ENCODE measurements at places on chromosomes 7 and 10.

GRCh38 chr7:21128062-21128817 lies 299.6 kb upstream of the SP4 start:
- DNase-seq: no peak

DNA sequence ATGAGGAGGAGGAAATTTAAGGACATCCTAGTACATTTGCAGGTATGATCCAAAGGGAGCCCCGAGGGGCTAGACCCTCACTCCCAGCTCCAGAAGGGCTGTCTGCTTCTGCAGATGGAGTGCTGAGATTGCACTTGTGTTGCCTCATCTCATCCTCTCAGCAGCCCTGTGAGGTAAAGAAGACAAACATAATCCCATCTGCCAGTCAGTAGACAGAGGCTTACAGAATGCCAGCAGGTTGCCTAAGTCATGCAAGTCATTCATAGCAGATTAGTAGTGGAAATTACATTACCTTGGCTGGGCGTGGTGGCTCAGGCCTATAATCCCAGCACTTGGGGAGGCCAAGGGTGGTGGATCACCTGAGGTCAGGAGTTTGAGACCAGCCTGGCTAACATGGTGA lies 45.4 kb downstream of the BLVRA start:
- no peak for DNase-seq

GRCh38 chr10:119940487-119940886 lies 48.0 kb downstream of the SEC23IP start:
- no peak for DNase-seq

DNA sequence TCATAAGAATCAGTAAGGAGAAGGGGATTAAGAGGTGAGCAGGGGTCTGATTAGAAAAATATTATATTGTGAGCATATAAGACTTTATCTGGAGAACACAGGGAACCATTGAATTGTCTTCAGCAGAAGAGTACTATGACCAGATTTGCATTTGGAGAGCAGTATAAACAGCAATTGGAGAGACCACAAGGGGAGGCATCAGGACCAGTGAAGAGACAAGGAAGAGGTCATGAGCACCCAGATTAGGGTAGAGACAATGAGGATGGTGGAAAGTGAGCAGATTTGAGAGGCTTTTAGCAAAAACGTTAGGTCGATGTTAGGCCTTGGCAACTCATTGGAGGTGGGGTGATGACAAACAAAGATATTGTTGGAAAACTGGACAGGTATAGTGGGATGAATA lies 13.0 kb upstream of the SMIM30 start:
- no peak for DNase-seq

DNA sequence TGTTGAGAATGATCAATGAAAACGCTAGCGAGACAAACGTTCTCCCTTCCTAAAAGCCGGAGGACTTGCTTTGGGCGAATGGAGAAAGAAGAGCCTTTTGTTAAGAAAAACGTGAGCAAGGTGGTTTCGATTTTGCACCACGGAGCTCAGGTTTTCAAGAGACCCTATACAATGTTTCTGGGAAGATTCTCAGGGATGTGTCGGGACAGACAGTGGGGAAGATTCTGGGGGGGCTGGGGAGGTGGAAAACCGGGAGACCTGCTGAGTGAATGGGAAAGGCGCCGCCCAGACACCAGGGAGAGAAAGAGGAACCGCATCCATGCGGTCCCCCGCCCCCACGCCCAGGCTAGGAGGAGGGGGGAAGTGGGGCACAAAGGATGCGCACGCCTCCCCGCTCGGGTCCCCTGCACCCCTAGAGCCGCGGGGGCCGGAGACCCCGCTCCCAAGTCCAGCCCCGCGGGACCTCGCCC lies 745 bp downstream of the YWHAG start:
- DNase-seq: peak; percentile 87

DNA sequence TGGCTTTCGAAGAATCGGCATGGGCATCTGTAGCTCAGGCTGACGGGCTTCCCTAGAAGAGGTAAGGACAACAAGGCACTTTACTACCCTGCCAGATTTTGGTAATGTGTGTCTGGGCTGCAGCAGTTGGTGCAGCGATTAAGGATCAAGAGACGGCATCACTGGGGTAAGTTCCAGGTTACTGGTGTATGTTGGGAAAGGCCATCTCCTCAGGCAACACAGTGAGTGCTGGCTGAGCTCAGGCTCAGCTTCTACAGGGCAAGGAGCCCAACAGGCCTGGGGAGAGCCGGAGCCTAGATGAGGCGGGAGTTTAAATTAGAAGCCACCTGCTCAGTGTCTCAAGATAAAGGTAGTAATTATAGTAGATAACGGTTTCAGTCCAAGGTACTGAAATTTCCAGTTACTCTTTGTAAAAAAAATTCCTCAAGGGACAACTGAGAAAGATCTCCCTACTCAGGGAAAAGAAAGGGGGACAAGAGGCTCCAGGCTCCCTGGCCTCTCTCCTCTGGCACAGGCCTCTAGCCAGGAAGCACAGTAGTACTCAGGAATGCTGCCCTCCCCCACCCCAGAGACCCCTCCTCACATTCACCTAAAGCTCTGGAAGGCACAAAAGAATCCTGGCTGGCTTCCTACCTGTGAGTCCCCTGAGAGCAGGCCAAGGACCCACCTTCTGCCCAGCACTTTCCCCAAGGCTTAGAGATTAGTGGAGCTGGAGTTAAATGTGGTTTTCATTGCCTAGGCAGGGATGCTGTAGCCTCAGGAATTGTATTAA lies 3.9 kb downstream of the CXCL12 start:
- DNase-seq: peak; percentile 14

DNA sequence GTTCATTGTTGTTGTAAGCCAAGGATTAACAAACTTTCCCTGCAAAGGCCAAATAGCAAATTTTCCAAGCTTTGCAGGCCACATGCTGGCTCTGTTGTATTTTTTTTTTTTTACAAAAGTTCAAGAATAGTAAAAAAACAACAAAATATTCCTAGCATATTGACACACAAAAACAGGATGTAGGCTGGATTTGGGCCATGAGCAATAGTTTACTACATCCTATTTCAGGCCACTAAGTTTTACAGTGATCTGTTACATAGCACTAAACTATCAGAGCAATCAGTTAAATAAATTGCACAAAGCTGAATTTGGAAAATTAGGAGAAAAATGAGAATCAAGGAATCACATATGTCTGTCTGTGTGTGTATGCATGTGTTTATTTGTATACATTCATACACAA lies 491.8 kb upstream of the GHITM start:
- DNase-seq: no peak

DNA sequence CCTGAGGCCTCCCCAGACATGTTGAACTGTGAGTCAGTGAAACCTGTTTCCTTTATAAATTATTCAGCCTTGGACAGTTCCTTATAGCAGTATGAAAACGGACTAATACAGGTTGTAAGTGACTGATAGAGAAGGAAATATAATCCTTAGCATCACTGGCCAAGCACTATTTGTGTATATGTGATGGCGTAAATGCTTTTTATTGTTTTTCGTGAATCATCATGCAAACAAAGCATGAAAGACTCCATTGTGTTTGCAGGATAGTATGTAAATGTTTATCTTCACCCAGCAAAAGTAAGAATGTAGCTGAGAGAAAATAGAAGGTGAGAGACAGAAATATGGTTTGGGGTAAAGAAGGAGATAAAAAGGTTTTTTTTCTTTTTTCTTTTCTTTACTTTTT lies 92.5 kb upstream of the LRGUK start:
- DNase-seq: no peak

- peak; percentile 81 for DNase-seq
Observed at GRCh38 chr7:102044984-102045673, 227.7 kb downstream of the CUX1 start.

- no peak for DNase-seq
Observed at GRCh38 chr7:129777195-129777844, 165.8 kb downstream of the NRF1 start.

DNA sequence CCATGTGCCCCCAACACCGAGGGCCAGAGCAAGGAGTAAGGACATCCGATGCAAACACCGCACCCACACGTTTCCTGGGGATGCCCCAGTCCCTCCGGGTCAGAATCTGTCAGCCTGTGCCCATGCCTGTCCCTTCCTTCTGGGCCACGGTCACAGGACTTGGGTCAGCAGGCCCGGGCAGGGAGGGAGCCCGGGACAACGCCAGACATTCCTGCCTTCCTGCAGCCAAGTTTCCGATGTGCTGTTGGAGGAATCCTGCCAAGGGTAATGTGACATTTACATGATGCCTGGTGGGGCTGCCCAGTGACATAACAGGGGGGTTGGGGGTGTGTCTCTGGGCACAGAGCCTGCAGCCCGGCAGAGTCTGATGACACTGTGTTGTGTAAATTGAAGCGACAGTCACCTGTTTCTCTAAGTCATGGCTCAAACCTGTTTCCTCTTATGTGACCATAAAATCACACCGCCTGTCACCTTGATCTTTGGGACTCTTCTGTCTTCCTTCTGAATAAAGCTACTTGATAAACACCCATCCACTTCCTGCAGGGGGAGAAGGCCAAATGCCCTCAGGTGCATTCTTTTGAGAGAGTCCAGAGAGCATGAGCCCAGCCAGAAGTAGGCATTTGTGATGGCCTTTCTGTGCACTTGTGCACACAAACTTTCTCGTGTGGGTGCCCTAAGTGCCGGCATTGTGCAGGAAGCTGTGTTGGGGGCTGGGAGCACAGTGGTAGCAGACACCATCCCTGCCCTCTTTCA lies 175.3 kb upstream of the RHEB start:
- DNase-seq: peak; percentile 72

GRCh38 chr10:74827045-74827441 lies 643 bp downstream of the KAT6B start:
- DNase-seq: no peak

- no peak for DNase-seq
Observed at GRCh38 chr7:86942081-86942480, 117.4 kb downstream of the ELAPOR2 start.

DNA sequence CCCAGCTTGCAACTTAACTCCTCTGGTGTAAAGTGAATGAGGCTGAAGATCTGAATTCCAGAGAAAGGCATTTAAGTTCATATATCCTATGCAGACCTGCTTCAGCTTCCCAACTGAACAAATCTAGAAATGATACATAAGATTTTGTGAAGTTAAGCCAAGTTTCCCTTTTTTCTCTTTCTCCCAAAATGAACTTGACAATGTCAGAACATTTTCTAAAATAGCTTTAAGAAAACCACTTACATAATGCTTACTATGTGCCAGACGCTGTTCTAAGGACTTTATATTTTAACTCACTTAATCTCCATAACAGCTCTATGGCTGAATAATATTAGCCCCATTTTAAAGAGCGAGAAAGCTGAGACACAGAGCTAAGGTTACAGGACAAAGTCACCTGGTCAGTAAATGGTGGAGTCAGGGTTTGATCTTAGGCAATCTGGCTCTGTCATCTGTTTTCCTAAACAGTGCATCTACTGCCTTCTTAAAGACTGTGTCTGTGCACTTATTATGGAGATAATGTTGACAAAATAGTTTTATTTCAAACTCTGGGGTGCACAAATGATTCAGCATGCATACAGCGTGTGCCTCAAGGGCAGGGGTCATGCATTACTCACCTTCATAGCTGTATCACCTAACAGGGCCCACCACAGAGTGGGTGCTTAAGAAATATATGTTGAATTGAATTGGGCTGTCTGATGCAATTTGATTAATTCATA lies 66.8 kb downstream of the RHOBTB1 start:
- DNase-seq: no peak

- no peak for DNase-seq
Observed at GRCh38 chr10:78356291-78356900, 322.7 kb downstream of the RPS24 start.

DNA sequence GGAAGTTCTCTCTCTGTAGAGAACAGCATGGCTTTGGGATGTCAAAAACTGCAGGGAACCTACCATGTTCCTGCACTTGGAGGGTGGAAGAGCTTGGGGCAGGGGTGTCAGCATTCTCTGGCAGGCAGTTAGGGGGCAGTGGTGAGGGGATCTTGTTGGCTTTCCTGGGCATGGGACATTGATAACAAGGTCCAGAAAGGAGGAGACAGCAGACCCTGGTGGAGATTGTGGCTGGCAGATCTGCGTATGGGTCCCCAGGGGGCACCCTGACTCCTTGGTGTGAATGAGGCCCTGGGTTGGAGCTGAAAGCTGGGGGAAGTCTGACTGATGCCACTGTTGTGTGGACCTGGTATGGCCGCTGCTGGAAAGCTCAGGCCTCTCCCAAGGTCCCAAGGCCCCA lies 22.9 kb upstream of the CAMK2B start:
- DNase-seq: no peak

GRCh38 chr10:128884496-128885072 lies 582.5 kb upstream of the MGMT start:
- DNase-seq: no peak

GRCh38 chr7:74587435-74588126 lies 69.9 kb upstream of the GTF2I start:
- peak; percentile 97 for DNase-seq

DNA sequence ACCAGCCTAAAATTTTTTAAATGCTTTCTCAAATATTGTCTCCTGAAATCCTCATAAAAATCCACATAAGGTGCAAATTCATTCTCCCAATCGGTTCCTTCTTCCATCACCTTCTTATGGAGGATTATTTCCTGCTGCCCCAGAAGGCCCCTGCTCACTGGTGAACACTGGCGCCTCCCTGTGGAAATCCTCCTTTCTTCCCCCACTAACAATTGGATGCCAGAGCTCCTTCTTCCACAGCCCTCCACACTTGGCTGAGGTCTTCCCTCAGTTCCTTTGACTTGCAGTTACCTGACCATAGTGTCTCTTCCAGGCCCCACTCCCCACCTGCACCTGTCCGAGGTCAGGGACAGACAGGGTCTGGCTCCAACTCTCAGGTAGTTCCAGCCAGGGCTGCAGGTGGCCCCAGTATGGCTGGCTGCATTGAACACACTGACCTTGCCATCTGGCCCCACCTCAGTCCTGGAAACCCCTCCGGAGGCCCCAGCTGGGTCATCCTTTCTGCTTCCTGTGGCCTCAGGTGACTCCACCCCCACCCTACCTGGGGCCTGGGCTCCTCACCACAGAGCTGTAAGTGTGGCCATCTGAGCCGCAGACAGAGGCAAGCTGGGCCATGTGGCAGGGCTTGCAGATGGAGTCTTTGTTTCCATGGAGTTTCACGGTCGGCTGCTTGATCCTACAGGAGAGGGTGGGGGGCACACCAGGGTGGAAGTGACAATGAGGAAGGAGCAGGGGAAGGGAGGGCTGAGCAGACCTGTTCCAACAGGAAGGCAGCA lies 18.4 kb downstream of the SPOCK2 start:
- DNase-seq: no peak

GRCh38 chr7:158411232-158411950 lies 176.2 kb downstream of the PTPRN2 start:
- peak; percentile 93 for DNase-seq

- no peak for DNase-seq
Observed at GRCh38 chr7:34850681-34851080, 186.6 kb downstream of the DPY19L1 start.

- DNase-seq: no peak
Observed at GRCh38 chr10:114308531-114309363, 69.7 kb downstream of the VWA2 start.

GRCh38 chr7:129793506-129794310 lies 159.1 kb downstream of the UBE2H start:
- DNase-seq: peak; percentile 59

DNA sequence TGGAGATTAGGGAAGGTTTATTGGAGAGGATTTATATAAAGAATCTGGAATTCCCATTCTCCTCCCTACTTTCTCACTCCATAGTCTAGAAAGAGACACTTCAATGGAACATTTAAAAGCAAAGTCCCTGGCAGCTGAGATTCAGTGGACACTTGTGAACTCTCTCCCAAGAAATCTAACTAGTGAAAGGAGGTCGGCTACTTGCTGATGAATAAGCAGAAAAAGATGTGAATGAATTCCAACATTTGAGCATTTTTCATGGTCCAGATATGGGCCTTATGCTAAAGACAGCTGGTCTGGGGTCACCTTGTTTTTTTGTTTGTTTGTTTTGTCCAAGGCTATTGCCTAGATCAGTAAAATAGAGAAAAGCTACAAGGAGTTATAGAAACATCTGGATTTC lies 141.1 kb upstream of the LRRTM3 start:
- DNase-seq: no peak
